ENCODE measurements at places on chromosomes 16 and 17. TPM values are rescaled to one million over a fixed set of nuclear protein-coding genes. Genes with fewer than 3 reads are reported as not detected.
A peak's percentile ranks its signal among the peaks of the same experiment; 100 is the strongest.

Gene TBC1D26
- 0.34 TPM for total RNA-seq

GRCh38 chr16:85449885-85450245 lies 163.3 kb upstream of the GSE1 start:
- H3K4me3 ChIP-seq, result no peak overlapping the region
- no peaks in the 10 kb centered on the region for H3K36me3 ChIP-seq
- H3K27me3 ChIP-seq, result no peaks in the 10 kb centered on the region
- DNase-seq, result peak; percentile 52

- H3K27me3 ChIP-seq, result no peaks in the 10 kb centered on the region
- H3K27ac ChIP-seq, result no peak overlapping the region
- no peak for DNase-seq
- H3K4me1 ChIP-seq, result no peaks in the 10 kb centered on the region
Observed at GRCh38 chr16:55048745-55049144, 118.1 kb downstream of the IRX5 start.

DNA sequence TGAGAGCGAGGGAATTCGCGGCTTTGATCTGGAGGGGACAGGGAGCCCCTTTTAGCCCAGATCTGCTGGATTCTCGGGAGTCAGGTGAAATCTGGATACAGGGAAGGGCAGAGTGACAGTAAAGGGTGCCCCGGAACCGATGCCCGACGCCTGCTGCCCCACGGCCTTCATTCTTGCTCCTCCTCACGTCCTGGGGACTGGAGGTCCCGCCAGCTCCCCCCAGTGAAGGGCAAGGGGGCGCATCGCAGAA lies 596 bp downstream of the OR1F1 start:
- no peak for DNase-seq
- no peak overlapping the region for H3K4me3 ChIP-seq
- H3K27me3 ChIP-seq, result peaks cover 95% of the 10 kb centered on the region
- H3K27ac ChIP-seq, result no peak overlapping the region
- H3K4me1 ChIP-seq, result no peaks in the 10 kb centered on the region
- H3K36me3 ChIP-seq, result no peaks in the 10 kb centered on the region

DNA sequence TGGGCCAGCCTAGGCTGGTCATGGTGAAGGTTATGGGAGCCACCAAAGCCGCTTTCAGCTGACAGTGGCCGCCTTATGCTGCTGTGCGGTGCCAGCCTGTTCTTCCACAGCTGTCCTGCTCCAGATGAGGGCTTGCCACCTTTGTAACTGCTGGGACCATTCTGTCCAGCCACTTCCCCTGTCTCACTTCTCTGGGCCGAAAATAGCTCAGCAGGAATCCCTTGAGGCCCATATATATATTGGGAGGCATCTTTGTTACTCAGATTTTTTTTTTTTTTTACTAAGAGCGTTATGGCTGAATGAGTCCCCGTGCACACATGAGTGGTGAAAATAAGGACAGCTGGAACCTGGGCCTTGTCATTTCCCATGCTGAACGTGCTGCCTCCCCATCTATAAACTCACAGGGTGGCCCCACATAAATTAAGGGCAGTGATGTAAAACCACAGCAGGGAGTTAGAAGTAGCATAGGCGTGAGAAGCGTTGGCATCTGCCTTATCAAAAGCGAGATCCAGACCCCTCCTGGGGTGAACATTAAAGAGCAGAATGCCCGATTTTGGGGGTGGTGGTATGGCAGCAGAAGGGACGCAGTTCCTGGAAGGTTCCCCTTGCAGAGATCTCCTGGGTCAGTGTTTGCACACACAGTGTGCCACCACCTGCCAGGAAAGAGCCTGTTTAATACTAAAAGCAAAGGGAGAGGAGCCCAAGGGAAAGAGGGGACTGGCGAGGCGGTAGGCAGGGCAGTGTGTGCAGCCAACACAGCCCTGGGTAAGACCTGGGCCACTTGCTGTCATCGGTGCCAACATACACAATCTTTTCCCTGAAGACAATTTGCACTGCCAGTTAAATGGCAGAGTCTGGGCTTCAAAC lies 57.8 kb downstream of the USP43 start:
- H3K27me3 ChIP-seq, result no peaks in the 10 kb centered on the region
- no peak for DNase-seq
- H3K4me1 ChIP-seq, result no peaks in the 10 kb centered on the region
- H3K36me3 ChIP-seq, result no peaks in the 10 kb centered on the region

GRCh38 chr17:37103231-37103630 lies 154.5 kb downstream of the AATF start:
- peaks cover 5% of the 10 kb centered on the region for H3K36me3 ChIP-seq
- no peak overlapping the region for H3K27ac ChIP-seq
- H3K27me3 ChIP-seq, result no peaks in the 10 kb centered on the region

DNA sequence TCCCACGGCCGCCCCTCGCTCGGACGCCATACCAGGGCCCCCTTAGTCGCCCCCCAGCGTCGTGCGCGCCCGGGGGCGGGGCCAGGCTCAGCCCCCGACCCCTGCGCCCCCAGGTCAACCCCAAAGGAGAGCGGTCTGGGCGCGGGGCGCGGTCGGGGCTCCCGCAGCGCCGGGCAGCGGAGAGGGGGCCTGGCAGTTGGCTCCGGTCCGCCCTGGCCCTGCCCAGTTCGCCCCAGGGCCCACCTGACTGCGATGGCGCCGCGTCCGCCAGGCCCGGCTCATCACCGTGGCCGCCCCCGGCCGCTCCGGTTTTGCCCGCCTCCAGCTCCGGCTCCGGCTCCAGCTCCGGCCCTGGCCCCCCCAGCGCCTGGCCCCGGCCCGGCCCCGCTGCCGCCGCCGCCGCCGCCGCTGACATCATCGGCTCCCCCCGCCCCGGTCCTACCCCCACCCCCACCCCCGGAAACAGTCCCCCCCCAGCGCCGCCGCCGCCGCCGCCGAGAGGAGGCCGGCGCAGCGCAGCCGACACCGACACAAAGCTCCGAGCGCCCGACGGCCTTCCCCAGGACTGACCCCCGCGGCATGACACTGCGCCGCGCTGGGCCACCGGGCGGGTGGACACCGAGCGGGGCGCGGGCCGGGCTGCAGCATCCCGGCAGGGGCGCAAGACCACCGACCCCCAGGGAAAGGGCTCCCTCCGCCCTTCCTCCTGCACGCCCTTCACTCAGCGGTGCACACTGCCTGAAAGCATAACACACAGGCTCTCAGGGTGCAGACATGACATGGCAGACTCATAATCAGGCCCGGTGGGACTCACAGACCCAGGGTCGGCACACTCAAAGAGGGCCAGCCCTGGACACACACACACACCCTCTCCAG lies at the start of gene ZBTB4:
TSS of gene ZBTB4 (minus strand) at position 419 of the 876 bp plus-strand sequence. CDS start 12,830 bp downstream, outside the sequence.
- H3K27me3 ChIP-seq, result no peaks in the 10 kb centered on the region
- H3K4me1 ChIP-seq, result peaks cover 52% of the 10 kb centered on the region
- H3K27ac ChIP-seq, result peak within 1 kb of the TSS; percentile 98
- H3K36me3 ChIP-seq, result no peaks in the 10 kb centered on the region

Measured in lung (tissue), 17 donors.